ENCODE measurements at places on chromosomes 1 and 21. TPM values are rescaled to one million over a fixed set of nuclear protein-coding genes. Genes with fewer than 3 reads are reported as not detected.

GRCh38 chr1:106181866-106182265 is 874.6 kb upstream of the PRMT6 start:
- DNase-seq = no peak

VWA5B1 gene
- not detected for total RNA-seq

DNA sequence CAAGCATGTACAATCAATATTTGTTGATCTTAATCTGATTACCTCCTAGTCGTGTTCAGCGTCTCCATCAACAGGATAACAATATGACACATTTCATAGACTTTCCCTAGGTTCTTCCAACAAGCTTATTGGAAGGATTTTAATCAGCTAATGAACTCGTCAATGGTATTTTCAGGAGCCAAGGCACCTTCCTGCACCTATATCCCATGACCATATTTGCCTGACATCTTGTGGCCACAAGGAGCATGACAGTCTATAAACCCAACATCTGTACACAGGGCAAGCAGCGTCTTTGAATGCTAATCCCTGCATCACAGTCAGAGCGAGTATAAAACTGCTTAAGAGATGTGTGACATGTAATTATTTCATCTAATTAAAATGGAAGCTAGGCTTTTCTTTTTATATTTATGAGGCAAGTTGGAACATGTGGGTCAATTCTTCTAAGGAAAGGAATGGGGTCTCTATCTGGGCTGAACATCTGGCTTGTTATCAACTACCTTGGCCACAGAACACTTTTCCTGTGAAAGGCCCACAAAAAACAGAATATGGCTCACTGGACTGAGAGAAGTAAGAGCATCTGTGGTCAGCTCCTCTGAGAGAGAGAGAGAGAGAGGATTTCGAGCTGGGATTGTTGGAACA is 388.8 kb downstream of the NTNG1 start:
- peak; percentile 38 for DNase-seq

RASAL2 gene
- not detected for total RNA-seq

TOE1 gene
- total RNA-seq = 25.9 TPM

AGMAT gene
- total RNA-seq = 10.4 TPM

- DNase-seq = no peak
These were observed 12.2 kb downstream of the ATP1A4 start for GRCh38 chr1:160163615-160164014.

GRCh38 chr1:17553975-17554700 is 14.6 kb downstream of the ARHGEF10L start:
- no peak for DNase-seq

S100A12 gene
- total RNA-seq = not detected

RIPK4 gene
- not detected for total RNA-seq

GRCh38 chr1:96296991-96297390 is 424.6 kb upstream of the PTBP2 start:
- no peak for DNase-seq

CLCA1 gene
- not detected for total RNA-seq

DNA sequence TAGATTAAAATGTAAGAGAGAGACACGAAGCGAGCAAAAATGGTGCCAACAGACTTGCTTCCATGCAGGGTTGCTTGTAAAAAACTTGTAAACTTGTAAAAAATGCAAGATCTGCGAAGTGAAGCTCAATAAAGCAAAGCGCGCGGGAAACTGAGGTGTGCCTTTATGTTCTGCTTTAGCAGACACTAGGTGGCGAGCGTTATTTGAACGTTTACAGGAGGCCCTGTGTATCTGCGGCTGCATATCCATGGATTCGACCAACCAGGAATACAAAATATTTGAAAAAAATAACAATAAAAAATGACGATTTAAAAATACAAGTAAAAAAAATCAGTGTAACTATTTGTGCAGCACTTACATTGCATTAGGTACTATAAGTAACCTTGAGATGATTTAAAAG is 1.5 kb downstream of the UBE2G2 start:
- peak; percentile 41 for DNase-seq

HOOK1 gene
- 4.0 TPM for total RNA-seq

POGK gene
- total RNA-seq = 39.8 TPM

DNA sequence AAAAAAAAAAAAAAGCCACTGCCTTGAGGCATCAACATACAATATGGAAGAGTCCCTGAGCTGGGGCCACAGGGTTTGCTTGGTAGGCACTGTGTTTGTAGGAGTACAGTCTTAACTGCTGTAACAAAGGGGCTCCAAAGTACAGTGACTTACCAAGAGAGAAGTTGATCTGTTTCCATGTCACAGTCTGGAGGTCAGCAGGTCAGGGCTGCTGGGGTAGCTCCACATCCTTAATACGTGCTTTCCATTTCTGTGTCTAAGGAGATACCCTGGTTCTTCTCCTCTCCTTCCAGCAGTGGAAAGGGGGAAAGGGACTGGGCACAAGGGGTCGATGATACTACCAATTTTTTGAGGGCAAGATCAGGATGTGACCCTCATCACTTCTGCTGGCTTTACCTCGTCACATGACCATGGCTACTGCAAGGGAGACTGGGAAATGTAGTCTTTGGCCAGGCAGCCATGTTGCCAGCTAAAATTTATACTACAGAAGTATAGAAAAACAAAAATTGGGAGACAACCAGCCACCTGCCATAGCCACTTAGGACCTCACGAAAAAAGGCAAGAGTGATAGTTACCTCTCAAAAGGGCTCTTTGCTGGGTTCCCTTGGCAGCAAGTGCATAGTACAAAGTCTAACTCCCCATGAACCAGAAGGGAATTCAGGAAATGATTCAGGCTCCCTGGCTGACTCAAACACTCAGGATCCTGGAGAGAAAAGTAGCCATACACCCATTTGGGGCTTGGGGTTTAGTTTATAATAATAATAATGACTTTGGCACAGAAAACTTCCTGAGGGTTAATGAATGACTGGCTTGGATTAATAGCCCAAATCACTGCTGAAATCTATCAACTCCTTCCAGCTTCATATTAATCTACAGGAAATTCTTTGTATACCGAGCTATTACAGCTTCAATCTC is 52.7 kb upstream of the ATP5PO start:
- DNase-seq = peak; percentile 34

DNA sequence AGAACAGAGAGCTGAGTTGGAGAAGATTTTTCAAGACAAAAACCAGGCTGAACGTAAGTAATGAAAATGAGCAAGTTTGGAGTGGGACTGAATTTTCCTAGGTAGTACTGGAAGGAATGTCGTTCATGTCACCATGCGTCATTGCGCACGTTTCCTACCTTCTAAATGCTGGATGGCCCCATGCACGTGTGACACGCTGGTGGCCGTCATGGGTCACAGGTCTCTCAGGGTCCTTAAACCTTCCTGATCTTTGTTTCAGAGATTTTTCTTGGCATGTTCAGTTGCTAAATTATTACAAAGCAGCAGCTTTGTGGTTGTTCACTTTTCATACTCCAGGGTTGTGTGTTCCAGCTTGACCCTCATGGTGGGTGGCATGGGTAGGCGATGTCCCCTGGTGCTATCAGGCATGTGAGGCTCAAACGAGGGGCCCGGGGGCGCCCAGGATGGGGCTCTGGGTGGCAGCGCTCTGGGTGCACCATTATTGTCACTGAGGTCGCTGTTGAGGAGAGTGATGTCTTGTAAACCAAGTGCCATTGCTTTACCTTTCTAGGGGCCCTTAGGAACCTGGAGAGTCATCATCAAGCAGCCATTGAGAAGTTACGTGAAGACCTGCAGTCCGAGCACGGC is 25.3 kb downstream of the PCNT start:
- no peak for DNase-seq

- DNase-seq = no peak
These were observed 75.8 kb upstream of the GNG4 start for GRCh38 chr1:235725434-235725833.

DNA sequence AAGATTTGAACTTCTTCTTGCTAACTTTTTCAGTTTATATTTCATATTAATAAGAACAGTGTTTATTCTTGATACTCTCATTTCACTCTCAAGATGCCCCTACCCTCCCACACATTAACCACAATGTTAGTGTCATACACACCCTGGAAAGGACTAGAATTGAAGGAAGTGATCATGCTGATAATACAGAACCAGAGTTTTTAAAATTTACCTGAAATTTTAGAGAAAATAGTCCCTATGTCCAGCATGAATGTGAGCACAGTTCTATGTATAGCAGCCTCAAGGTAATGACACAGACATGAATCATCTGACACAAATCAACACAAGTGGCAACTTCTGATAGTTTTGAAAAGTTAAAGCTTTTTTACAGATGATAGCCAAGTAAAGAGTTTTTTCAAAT is 26.0 kb downstream of the RGS1 start:
- no peak for DNase-seq

- DNase-seq = no peak
These were observed 6.0 kb downstream of the TOR1AIP1 start for GRCh38 chr1:179888071-179888470.

PRKAA2 gene
- total RNA-seq = not detected

- DNase-seq = peak; percentile 76
These were observed 490.3 kb downstream of the TTLL7 start for GRCh38 chr1:83508485-83509151.

- DNase-seq = no peak
These were observed 49.8 kb downstream of the TPR start for GRCh38 chr1:186325239-186325638.

DNA sequence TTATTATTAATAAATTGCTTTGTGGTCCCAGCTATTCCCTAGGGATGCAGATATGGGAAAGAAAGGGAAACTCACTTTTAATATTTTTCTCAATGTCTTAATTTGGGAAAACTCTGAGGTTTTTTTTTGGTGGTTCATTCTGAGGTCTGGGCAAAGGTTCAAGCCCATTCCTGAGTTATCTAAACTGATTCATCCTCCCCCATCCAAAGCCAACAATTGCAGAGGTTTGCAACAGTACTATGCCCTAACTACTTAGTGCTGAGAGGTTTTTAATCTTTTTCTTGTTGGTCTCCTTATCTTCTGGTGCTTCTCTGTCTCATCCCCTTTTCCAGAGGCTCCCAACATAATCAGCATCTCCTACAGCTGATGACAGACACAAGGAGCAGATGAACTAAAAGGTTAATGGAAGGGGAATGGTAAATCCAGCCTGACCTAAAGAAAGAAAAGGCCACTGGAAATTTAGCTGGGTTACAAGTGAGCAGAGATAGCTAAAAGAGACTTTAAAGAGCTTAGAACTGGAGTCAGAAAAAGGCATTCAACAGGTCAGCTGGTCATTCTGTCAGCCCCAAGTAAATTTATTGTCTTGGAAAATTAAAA is 390.4 kb downstream of the TGFB2 start:
- DNase-seq = no peak

GRCh38 chr1:3078430-3078861 is 9.4 kb downstream of the PRDM16 start:
- no peak for DNase-seq

DNA sequence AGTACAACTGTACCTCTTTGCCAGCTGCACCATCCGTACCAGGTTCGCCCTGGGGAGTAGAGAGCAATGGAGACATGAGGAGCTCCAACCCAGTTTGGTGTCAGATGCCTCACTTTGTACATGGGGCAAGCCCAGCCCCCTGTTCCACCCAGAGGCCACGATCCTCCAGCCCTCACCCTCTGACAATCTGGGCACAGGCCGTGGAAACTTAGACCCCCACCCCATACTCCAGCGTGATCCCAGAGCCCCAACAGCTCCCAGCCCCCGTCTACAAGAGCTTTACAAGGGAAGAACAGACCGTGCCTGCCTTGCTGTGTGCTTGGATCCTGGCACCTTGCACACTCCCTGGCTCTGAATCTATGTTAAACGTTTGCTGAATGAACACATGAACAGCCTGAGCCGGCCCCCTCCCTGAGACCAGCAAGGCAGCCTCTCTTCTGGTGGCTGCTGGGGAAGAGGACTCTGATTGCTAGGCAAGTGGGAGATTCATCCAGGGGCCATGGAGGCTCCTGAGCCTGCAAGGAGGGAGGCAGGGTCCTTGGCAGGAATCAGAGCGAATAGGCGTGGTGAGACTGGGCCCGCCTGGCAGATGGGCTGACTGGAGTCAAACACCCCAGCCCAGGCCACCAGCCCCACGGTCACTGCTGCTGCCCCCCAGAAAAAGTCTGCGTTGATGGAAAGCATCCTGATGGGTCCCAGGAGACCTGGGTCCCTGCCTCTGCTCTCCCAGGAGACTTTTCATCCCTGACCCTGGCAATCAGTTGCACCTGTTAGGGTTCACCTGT is 12.5 kb upstream of the PEF1 start:
- DNase-seq = no peak

KRTAP12-2 gene
- total RNA-seq = not detected

DNA sequence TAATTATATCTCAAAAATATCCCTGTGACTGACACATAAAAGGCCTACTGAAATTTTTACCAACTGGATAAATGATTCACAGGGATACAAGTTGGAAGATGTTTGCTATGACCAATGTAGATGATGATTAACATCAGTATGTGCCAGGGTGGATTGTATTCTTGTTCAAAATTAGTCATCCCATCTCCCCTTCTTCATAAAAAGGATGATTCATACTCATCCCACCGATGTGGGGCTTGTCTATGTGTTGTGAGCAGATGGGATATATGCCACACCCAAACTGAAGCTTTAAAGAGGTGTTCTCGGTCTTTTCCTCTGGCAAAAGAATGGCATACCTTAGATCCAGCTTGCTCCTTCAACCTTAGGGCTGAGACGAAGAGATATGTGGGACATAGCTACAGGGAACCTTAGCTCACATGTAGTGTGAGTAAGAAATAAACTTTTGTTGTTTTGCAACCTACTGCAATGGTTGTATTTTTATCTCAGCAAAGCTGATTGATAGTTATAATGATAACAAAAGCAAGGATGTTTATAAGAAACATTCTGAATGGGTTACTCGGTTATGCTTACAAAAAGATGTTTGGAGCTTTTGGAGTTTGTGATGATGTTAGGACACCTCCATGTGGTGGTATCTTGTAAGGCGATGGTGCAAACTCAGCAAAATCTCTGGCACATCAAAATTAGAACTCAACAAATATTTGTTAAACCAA is 29.4 kb downstream of the SPATA17 start:
- no peak for DNase-seq

MATN1 gene
- not detected for total RNA-seq

- DNase-seq = no peak
These were observed 272.5 kb downstream of the SIPA1L2 start for GRCh38 chr1:232357416-232357815.

NEK2 gene
- 52.6 TPM for total RNA-seq

DNA sequence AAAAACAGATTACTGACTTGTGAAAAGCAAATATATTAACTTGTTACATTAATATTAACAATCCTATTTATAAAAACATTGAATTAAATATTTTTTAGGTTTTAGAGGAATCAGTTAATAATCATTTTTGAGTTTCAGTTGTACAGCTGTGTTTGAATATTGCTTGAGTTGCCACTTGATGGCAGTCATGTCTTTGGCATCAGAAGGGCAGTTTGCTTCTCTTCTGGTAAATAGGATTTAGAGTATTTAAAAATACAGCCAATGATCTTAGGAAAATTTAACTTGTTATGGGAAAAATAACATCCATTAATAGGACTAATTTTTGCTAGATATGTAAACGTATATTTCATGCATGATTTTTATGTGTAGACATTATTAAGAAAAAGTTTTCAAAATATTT is 234.1 kb downstream of the NCAM2 start:
- no peak for DNase-seq

DNA sequence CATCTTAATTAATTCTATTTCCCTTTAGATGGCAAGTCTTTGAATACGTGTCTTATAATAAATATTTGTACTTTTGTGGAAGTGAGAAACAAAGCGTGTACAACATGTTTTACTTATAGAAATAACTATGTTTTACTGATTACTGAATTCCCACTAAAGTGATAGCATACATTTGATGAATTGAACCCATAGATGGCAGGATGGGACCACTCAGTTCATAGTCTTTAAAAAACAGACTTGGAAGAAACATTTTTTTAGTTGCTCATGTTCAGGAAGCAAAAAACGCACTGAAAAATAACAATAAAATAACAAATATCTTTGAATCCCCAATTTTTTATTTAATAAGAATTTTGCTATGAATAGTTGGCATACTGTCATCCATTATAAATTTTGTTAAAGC is 507.1 kb upstream of the ZRANB2 start:
- no peak for DNase-seq

PSMB4 gene
- 303 TPM for total RNA-seq

FAM110D gene
- not detected for total RNA-seq
